ENCODE measurements at places on chromosomes 11 and 22.

GRCh38 chr11:72102162-72102561 lies 935 bp downstream of the LAMTOR1 start:
- DNase-seq: no peak

- no peak for DNase-seq
These were observed 27.2 kb downstream of the OR2AT4 start for GRCh38 chr11:75069473-75069872.

GRCh38 chr11:122898799-122899198 lies 16.2 kb downstream of the JHY start:
- no peak for DNase-seq

DNA sequence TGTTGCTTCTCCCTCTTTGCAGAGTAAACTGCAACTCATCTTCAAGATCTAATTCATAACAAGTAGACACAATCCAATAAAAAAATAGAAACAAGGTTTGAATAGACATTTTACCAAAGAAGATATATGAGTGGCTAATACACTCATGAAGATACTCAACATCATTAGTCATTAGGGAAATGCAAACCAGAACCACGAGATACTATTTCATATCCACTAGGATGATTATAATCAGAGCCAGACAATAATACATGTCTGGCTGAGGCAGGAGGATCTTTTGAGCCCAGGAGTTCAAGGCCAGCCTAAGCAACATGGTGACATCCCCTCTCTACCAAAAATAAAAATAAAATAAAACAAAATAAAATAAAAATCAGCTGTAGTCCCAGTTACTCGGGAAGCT lies 85.0 kb downstream of the ATG16L2 start:
- no peak for DNase-seq

DNA sequence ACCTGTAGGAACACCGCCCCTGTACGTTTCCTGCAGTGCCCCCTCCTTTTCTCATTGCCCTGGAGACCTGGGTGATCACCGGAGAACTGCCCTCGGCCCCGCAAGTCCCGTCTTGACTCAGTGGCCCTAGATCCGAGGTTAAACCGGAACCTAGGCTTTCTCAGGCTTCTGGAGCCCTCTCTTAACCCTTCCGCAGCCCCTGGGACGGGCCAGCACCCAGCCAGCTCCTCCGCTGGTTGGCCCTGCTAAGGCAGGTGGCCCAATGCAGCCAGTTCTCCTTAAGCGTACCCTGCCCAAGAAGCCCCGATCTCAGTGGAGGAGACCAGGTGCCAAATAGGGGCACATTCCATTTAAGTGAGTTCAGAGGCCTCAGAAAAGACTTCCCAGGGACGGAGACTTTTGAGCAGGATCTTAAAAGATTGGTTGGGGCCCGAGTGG lies 776 bp downstream of the NLRX1 start:
- no peak for DNase-seq

Data from activated naive CD4-positive, alpha-beta T cell (primary cell).